Naive thymus-derived CD8-positive, alpha-beta T cell (primary cell): ENCODE measurements at places on chromosomes 3 and 15. TPM values are rescaled to one million over a fixed set of nuclear protein-coding genes. Genes with fewer than 3 reads are reported as not detected.

DNA sequence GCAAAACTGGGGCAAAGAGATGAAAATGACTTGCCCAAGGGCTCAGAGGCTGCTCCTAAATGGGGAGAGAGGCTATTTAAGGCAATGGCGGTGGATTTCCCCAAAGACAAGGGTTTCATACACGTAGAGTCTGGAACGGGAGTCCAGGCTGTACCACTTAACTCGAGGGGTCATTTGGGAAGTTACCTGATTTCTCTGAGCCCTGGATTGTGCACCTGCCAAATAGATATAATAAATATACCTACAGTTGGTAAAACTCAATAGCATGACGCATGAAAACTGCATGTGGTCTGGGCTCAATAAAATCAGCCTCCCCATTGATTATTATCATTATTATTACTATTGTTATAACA is 1.3 kb upstream of the ITPR1 start:
- H3K27ac ChIP-seq = peak overlapping the region; percentile 92
- no peak for DNase-seq
- H3K4me1 ChIP-seq = peaks cover 29% of the 10 kb centered on the region
- no peaks in the 10 kb centered on the region for H3K27me3 ChIP-seq
- H3K36me3 ChIP-seq = no peaks in the 10 kb centered on the region
- peak overlapping the region; percentile 97 for H3K4me3 ChIP-seq

Gene SPINK8
- polyA plus RNA-seq = not detected

DNA sequence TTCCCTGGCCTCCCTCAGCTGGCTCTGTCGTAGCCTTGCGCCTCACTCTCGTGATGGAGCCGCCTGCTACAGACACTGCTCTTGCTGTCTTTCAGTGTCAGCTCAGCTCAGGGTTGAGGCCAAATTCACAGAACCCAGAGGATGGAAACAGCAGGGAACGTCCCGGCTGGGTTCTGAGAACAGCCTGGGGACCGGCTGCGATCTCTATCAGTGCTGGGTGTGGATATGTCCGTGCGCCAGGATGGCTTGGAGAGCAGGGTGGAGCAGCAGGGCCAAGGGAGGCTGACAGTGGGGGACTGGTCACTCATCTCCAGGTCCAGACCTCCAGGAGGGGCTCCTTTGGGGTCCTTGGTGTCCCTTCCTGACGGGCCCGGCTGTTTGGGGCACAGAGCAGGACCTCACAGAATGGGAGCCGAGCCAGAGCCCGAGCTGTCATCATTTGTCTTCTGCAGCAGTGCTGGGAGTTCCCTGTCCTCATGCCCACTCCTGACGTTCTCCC is 18.4 kb downstream of the KLF15 start:
- H3K27ac ChIP-seq = no peak overlapping the region
- no peak for DNase-seq
- no peaks in the 10 kb centered on the region for H3K36me3 ChIP-seq
- H3K4me1 ChIP-seq = peaks cover 3% of the 10 kb centered on the region
- H3K4me3 ChIP-seq = no peak overlapping the region
- H3K27me3 ChIP-seq = peaks cover 7% of the 10 kb centered on the region

Gene OR5K2
- not detected for polyA plus RNA-seq

- no peaks in the 10 kb centered on the region for H3K27me3 ChIP-seq
- H3K27ac ChIP-seq = no peak overlapping the region
- H3K36me3 ChIP-seq = peaks cover 9% of the 10 kb centered on the region
- H3K4me1 ChIP-seq = no peaks in the 10 kb centered on the region
Observed at GRCh38 chr3:60870396-60870795, 380.9 kb downstream of the FHIT start.
